Fibroblast of skin of right biceps (primary cell): ENCODE measurements at places on chromosomes 4 and X.
A peak's percentile ranks its signal among the peaks of the same experiment; 100 is the strongest.

DNA sequence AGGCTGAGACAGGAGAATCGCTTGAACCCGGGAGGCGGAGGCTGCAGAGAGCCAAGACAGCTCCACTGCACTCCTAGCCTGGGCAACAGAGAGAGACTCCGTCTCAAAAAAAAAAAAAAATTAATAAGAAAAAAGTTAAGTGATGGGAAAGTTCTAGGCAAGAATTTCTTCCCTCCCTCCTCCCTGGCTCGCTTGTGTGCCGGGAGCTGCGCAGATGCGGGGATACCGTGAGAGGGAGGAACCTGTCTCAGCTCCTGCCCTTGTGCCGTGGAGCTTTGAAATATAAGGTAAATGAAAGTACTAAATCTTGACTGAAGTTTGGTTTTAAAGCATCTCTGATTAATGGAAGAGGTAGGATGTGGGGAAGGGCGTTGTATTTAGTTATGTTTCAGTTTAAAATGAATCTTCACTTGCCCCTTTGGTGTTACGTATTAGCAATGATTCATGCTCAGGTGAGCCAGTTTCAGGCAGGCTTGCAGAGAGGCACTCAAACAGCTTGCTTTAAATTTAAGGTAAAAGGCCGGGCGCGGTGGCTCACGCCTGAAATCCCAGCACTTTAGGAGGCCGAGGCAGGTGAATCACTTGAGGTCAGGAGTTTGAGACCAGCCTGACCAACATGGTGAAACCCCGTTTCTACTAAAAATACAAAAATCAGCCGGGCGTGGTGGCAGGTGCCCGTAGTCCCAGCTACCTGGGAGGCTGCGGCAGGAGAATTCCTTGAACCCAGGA lies 1.4 kb upstream of the UFSP2 start:
- DNase-seq, result no peak

DNA sequence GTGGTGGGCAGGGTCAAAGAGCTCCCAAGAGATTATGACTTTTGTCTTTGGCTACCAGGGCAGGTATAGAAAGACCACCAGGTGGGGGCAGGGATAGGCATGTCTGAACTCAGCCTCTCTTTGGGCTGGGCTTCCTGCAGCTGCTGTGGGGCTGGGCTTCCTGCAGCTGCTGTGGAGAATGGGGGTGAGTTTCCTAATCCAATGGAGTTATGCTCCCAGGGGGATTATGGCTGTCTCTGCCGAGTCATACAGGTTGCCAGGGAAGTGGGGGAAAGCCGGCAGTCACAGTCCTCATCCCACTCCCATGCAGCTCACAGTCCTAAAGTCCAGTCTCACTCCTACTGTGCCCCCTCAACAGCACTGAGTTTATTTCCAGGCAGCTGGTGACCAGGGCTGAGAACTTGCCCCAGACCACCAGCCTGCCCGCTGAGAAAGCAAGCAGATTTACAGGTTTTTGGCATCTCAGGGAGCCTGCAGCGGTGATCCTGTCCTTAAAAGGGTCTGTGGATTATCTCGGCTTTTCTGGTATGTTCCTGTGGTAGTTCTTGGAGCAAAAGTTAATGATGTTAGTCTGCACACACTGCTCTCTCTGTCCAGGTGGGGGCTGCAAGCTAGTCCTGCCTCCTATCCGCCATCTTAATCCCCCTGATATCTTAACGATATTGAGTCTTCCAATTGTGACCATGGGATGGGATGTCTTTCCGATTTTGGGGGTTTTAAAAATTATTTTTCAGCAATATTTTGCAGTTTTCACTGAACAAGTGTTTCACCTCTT lies 133.4 kb downstream of the RTL9 start:
- no peak for DNase-seq

- no peak for DNase-seq
These were observed 30.2 kb downstream of the ZNF185 start for GRCh38 chrX:152927858-152928760.

GRCh38 chrX:40003071-40003427 lies 94.7 kb downstream of the BCOR start:
- no peak for DNase-seq

DNA sequence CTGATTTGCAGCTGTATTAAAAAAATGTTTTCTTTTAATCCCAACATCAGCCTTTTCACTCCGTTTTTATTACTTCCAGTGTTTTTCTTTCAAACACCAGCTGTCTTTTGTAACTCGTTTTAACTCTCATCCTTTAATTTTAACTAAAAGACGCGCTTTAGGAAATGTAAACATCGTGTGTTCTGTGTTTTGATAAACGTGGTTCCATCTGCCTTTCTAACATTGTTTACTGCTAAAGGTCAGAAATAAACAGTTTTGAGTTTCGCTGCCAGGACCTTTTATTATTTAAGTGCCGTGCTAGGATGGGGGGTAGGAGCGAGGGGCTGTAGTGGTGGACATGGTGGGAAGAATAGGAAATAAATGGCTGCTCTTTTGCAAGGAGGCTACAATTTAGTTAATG lies 1.5 kb downstream of the N4BP2 start:
- no peak for DNase-seq

DNA sequence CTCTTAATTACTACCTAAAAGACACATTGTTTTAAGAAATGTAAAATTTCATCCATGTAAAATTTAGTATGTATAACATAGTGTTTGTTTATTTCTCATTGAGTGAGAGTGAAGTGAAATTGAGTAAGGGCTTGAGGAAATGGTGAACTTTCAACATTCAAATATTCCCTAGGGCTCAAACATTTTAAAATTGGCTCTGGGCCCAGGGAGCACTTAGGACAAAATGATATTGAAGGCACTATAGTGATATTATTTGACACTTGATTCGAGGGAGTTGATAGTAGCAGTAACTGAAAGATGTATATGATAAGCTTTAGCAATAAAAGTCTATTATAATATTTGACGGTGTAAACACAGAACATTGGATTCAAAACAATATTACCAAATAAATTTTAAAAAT lies 1244.0 kb upstream of the TENM3 start:
- no peak for DNase-seq

GRCh38 chrX:18174209-18174608 lies 46.5 kb downstream of the BEND2 start:
- DNase-seq, result no peak

DNA sequence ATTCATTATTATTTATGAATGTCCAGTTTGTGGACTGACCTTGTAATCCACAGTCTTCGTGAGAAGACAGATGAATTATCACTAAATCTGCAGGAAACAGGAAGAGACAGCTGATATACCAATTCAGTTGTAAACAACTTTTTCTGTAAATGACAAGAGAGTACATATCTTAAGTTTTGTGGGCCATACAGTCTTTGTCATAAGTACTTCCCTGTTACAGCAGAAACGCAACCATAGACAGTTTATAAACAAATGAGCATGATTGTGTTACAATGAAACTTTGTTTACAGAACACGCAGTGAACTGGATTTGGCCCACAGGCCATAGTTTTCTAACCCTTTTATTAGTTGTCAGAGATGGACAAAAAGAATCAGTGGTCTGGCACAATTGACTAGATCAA lies 443.4 kb downstream of the PDGFC start:
- no peak for DNase-seq

GRCh38 chr4:183011213-183011907 lies 87.7 kb upstream of the WWC2 start:
- peak; percentile 11 for DNase-seq

GRCh38 chr4:14716691-14717090 lies 285.6 kb upstream of the CPEB2 start:
- DNase-seq, result no peak

GRCh38 chr4:137310593-137311490 lies 221.5 kb downstream of the PCDH18 start:
- peak; percentile 93 for DNase-seq

GRCh38 chrX:23811108-23811651 lies 28.2 kb downstream of the SAT1 start:
- no peak for DNase-seq

GRCh38 chr4:186829097-186829496 lies 105.4 kb upstream of the FAT1 start:
- no peak for DNase-seq

DNA sequence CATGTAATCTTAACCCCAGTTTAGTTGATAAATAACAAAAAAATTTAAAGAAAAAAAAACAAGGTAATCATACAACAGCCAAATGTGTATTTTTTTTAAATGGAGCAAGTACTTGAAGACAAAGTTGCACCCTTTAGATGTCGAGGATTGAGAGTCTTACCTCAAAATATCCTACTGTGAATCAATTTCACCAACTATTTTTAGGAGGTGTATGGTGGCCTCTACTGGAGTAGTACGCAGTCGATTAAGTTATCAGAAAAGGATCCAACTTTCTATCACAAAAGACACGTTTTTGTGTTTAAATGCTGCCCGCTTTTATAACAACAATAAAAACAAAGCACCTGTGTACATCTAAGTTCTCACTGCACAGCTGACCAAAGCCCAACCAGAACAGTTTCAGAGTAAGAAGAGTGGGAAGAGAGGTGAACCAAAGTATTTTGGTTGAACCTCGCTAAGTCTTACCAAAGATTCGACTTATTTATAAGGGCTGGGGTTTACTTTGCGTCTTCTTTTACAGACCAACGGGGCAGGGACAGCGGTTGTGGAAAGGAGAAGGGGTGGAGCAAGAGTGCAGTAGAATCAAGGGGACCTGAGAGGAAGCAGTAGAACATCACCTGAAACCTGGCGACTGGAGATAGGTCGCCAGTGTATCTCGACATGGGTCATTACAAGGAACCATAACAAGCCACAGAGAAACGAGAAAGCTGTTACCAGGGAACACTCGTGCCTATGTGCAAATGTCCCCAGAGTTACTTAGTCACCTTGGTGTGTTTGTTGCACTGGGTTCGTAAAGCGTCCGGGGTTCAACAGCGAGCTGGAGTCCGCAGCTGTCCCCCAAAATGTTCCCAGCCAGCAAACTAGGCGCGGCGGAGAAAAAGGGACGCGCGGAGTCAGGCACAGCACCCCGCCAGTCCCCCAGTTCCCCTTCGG lies 1.1 kb downstream of the RPS6KA6 start:
- no peak for DNase-seq

- peak; percentile 17 for DNase-seq
These were observed 361.0 kb upstream of the FAT1 start for GRCh38 chr4:187084701-187085100.

GRCh38 chrX:47030339-47030738 lies 47.9 kb upstream of the RGN start:
- peak; percentile 54 for DNase-seq

DNA sequence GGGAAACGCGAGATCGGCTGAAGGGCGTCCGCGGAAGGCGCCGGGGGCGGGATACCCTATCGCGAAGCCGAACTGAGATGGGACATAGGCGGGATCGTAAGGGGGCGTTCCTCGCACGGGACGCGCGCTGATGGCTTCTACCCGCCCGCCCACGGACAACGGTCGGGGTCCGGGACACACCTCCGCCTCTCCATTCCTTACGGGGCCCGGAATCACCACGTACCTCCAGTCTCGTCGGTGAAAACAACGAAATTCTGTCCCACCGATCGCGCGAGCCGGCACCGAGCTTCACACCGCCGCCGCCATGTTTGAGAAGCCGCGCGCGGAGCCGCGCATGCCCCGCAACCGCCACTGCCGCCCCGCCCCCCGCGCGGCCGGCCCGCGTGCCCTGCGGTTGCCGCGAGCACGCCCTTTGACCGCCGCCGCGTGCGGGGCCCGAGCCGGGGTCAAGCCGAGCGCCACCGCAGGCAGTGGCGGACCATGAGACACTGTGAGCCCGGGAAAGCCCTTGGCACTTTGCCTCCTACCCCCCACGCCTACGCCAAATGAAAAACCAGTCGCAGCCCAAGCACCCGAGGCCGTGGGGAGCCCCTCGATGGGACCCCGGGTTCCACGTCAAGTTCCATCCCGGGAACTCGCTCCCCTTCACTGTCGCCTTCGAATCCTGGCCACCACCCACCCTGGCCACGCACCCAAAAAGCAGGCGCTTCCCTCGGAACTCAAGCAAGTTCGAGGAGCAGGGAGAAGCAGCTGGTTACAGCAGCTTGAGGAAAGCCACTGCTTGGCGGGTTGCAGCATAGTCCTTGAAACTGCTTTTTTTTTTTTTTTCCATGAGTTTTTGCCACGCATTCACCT lies at the start of gene SCML2:
Gene SCML2 (minus strand): TSS at position 320 of the 855 bp plus-strand sequence. CDS start 20,617 bp downstream, outside the sequence.
- DNase-seq, result peak; percentile 43

DNA sequence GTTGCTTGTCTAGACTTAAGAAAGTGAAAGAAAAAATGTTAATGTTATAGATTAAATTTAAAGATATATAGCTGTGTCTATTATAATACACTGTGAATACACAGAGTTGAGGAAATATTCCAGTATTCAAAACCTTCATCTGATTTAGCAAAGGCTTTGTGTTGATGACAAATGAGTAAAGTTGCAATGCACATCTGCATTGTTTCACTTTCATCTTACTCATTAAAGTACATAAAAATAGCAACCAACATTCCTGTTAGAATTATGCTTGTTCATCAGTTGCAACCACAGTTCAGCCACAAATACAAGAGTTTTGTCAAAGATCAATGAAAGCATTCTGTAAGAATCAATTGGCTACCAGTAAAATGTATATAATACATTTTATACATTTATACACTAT lies 346.4 kb upstream of the SLC7A11 start:
- no peak for DNase-seq

DNA sequence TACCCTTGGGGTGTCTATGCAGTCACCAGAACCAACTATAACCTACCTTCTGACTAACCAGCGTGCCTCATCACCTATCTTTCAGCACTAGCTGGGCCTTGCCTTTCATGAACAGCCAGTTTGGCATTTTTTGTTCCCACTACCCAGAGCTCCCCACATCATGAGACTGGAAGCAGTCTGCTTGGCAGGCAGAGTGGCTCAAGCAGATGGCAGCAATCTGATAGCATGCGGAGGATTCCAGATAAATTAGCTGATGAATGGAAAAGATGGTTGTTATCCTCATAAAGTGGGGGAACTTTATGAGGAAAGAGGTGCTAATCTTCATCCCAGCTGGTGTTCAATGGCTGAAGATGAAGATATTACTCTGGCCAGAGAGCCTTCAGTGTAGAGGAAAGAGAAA lies 243.2 kb upstream of the EDA2R start:
- DNase-seq, result no peak

- DNase-seq, result peak; percentile 61
These were observed 533 bp downstream of the IL15 start for GRCh38 chr4:141636771-141637460.

- DNase-seq, result no peak
These were observed 103.1 kb downstream of the ARAP2 start for GRCh38 chr4:36141186-36141585.

GRCh38 chrX:154734061-154734781 lies 16.7 kb downstream of the GAB3 start:
- DNase-seq, result peak; percentile 26

GRCh38 chr4:15521442-15522039 lies 51.9 kb downstream of the CC2D2A start:
- DNase-seq, result peak; percentile 35

GRCh38 chrX:435536-436122 lies 48.9 kb upstream of the PPP2R3B start:
- DNase-seq, result no peak

- no peak for DNase-seq
These were observed 111.6 kb upstream of the GPRIN3 start for GRCh38 chr4:89419111-89419695.
